ENCODE measurements at places on chromosomes 6 and 20. TPM values are rescaled to one million over a fixed set of nuclear protein-coding genes. Genes with fewer than 3 reads are reported as not detected.

Gene KHDC1L
- not detected for total RNA-seq

Gene B3GAT2
- 0.03 TPM for total RNA-seq

Gene HMGN4
- total RNA-seq = 34.6 TPM

Gene METTL24
- 4.2 TPM for total RNA-seq

Gene TMC2
- total RNA-seq = not detected

DNA sequence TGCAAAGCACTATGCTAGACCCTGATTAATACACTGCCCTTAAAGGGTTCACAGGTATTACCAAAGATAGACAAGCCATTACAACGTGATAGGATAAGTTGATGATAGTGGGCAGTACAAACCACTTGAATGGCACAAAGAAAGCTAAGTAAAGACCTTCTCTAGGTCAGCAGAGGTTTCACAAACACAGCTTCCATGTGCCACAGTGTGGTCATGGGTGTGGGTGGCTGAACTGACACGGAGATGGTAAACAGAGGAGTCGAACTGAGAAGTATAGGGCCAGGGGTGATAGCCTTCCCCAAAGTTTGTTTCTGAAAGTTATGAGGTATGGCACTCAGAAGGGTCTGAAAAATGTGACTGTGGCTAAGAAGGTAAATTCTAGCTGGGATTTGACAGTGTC lies 4.3 kb downstream of the ZBTB9 start:
- no peak for DNase-seq

DNA sequence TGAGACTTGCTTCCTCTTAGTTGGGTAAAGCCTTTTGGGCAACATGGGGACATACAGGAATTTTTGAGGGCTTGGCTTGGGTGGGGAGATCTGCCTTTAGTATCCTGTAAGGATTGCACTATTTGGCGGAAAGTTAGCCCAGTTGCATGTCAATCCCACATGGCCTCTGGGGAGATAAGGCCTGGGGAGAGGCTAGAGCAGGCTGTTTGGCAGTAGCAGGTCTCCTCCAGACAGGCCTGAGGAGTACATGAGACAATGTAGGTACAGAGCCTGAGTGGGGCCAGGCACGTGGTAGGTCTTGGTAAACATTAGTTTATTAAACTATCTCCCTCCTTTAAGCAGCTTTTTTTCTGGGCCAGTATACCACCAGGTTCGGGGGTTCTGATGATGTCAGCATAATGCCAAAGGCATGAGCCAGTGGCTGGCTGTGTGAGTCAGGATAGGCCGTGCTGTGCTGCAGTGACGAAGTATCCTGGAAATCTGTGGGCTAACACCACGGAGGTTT lies 147.9 kb downstream of the VEGFA start:
- DNase-seq = peak; percentile 5

DNA sequence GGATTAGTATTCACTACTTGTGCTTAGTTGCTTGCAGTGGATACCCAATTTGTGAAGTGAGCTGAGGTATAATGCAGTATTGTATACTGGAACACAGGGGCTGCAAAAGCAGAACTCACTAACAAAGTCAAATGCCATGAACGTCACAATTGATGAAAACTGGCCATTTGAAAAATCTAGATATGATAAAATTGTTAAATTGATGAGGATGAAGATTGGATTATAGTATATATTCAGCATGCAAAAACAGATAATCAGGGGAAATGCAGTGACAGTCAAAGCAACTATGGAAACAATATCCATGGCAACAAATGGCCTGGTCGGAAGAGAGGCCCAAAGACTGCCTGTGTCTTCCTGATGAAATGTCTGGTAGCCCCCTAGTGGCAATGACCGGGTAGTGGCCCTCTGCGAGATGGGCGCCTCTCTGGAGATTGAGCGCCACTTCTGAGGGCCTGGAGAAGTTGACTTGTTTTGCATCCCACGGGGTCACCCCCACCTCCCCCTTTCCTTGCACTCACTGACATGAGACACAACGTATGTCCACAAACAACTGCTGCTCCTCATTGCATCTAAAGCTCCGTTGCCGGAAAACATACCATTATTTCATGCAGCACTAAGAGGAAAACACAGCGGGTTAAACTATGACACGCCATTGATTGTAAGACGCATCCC lies 43.6 kb downstream of the C6orf15 start:
- peak; percentile 74 for DNase-seq

DNA sequence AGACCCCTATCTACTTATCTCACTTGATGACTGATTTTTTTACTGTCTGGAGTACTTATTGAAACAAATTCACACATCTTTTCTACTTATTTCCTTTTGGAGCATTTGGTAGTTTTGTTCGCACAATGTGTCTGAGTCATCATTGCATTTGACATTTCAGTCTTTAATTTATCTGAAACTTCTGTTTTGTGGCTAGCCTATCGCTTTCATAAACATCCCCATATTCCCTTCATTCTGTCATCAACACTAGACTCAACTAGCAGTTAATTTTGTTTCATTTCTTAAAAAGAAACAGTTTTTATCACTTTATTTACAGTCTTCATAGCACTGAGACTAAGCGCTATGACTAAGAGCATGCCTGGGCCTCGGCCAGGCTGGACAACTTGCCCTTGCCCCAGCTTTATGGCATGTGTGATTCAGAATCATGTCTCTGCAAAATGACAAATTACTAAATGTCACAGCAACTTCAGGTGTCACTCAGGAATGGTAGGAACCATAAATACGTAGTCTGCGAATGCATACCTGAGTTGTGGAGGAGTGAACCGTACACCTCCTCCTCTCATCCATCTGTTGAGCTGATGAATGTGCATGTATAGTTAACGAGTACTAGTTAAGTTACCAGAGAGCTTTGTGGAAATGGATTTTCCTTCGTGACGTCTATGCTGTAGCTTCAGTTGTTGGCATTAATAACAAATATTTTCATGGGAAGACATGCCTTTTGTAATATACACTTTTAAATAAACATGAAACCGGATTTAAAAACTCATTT lies 16.2 kb downstream of the L3MBTL3 start:
- DNase-seq = peak; percentile 64

DNA sequence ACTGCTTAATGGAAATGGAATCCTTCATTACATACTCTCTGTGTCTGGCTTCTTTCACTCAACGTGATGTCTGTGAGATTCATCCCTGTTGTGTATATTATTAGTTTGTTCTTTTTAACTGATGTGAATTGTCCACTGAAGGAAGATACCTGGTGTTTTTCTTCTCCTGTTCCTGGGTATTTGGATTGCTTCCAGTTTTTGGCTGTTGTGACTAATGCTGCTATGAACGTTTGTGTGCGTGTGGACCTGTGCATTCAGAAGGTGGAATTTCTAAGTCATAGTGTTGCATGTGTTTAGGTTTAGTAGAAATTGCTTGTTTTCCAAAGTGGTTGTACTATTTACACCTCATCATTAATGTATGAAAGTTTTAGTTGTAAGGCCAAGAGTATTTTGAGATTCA lies 3.8 kb downstream of the TULP4 start:
- no peak for DNase-seq

GRCh38 chr20:8301655-8302054 lies 169.6 kb downstream of the PLCB1 start:
- DNase-seq = no peak

GRCh38 chr20:7090811-7091210 lies 323.3 kb downstream of the BMP2 start:
- DNase-seq = no peak

DNA sequence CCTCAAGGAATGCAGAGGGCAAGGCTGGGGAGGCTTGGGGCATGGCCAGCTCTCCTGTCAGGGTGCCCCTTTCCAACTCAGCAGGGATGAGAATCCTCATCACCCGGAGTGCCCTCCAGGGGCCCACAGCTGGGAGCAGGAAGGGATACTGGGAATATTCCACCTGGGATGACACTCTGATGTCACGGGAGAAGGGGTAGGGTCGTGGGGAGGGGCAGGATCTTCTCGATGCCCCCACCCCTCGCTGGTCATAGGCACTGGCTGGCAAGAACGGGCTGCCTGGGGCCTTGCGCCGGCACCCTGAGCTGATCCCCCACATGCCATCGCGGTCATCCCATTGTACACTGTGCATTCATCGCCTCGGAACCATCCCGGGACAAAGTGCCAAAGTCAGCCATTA lies 10.6 kb upstream of the NXT1 start:
- DNase-seq = no peak

DNA sequence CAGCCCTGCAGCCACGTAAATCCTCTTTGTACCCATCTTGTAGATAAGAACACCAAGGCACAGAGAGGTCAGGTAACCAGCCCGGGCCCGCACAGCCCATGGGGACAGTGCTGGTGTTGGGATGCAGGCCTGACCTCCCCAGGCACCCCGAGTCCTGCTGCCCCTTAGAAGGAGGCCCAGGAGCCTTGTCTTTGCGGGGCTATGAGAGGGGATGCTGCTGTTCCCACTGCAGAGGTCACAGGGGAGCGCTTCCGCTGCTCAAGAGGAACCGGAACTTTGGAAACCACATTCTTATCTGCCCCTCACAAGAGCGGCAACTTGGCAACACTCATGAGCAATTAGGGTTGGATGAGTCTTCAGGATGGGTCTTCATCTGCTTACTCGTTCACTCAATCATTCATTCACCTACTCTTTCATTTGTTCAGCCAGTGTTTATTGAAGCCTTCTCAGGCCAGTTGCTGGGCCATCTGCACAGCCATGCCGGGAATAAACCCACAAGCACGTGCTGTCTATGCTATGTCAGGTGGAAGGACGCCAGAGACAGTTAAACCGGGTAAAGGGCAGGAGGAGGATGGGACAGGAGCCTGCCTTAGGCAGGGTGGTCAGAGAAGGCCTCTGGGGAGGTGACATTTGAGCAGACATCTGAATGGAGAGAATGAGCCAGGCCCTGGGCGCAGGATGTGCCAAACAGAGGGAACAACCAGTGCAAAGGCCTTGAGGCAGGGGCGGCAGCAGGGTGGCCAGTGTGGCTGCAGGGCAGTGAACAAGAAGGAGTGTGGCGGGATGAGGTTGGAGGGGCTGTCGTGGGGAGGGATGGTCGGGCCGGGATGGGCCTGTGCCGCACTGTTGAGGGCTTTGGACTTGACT lies 60.8 kb downstream of the RBM38 start:
- DNase-seq = no peak
